ENCODE measurements at places on chromosomes 7 and 10. TPM values are rescaled to one million over a fixed set of nuclear protein-coding genes. Genes with fewer than 3 reads are reported as not detected.

DNA sequence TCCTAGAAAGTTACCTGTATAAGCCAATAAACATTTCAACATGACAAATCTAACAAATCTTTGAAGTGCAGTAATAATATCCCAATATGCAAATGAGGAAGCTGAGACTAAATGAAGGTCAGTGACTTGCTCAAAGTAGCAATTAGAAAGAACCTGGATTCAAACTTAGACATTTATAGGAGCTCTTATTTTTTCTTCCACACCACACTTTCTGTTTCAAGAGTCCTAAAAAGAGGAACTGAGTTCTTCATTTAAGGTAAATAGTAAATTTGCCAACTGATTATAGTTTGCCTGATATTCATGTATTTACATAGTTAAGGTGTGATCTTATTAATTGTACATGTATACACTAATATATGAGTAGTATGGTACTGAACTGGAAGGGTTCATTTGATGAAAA is 44.0 kb downstream of the KLHDC10 start:
- H3K27ac ChIP-seq, result no peak overlapping the region
- no peak for DNase-seq
- no peak overlapping the region for H3K4me3 ChIP-seq
- no peaks in the 10 kb centered on the region for H3K36me3 ChIP-seq
- H3K27me3 ChIP-seq, result no peaks in the 10 kb centered on the region
- no peaks in the 10 kb centered on the region for H3K4me1 ChIP-seq

The CFAP58 gene
- 0.68 TPM for total RNA-seq

The AKR1C4 gene
- not detected for total RNA-seq

- no peaks in the 10 kb centered on the region for H3K36me3 ChIP-seq
- no peak overlapping the region for H3K4me3 ChIP-seq
- DNase-seq, result no peak
- no peaks in the 10 kb centered on the region for H3K4me1 ChIP-seq
- H3K27ac ChIP-seq, result no peak overlapping the region
- H3K27me3 ChIP-seq, result no peaks in the 10 kb centered on the region
Measured at GRCh38 chr10:129777687-129778086, 186.4 kb downstream of the EBF3 start.

GRCh38 chr7:135151132-135151531 is 3.3 kb downstream of the TMEM140 start:
- H3K4me3 ChIP-seq, result no peak overlapping the region
- H3K27me3 ChIP-seq, result no peaks in the 10 kb centered on the region
- peaks cover 42% of the 10 kb centered on the region for H3K4me1 ChIP-seq

The TRIM50 gene
- total RNA-seq, result not detected

The NEUROD6 gene
- total RNA-seq, result not detected

DNA sequence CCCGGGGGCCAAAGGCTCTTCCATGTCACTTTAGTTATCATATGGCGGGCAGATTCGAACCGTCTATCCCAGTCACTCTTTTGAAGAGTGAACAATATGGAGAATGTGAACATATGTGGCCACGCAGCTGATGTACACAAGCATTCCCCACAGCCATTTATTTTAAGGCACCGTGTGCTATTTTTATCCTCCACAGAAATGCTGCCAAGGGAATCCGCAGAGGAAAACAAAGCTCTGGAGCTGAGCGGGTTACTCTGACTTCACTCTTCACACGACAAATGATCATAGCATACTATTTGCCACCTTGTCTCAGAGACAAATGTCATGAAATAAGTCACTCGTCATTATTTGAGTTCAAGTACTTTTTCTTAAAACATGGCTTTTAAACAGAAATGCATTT is 100.3 kb downstream of the CTBP2 start:
- no peak for DNase-seq
- H3K4me1 ChIP-seq, result peaks cover 96% of the 10 kb centered on the region
- no peaks in the 10 kb centered on the region for H3K27me3 ChIP-seq

The TRA2A gene
- total RNA-seq, result 23.0 TPM

- H3K27ac ChIP-seq, result no peak overlapping the region
- no peak overlapping the region for H3K4me3 ChIP-seq
- no peaks in the 10 kb centered on the region for H3K4me1 ChIP-seq
- no peaks in the 10 kb centered on the region for H3K27me3 ChIP-seq
- no peaks in the 10 kb centered on the region for H3K36me3 ChIP-seq
Measured at GRCh38 chr10:128573281-128573845, 447.1 kb upstream of the MKI67 start.

The PKD1L1 gene
- 0.14 TPM for total RNA-seq

- H3K36me3 ChIP-seq, result peaks cover 4% of the 10 kb centered on the region
- no peak overlapping the region for H3K27ac ChIP-seq
- H3K27me3 ChIP-seq, result no peaks in the 10 kb centered on the region
Measured at GRCh38 chr10:121886997-121887622, 40.7 kb downstream of the ATE1 start.

The CAPZA2 gene
- 69.0 TPM for total RNA-seq

- H3K27ac ChIP-seq, result peak overlapping the region; percentile 96
- H3K27me3 ChIP-seq, result no peaks in the 10 kb centered on the region
- H3K4me3 ChIP-seq, result peak overlapping the region; percentile 47
- DNase-seq, result peak; percentile 91
- H3K36me3 ChIP-seq, result no peaks in the 10 kb centered on the region
Measured at GRCh38 chr10:104300736-104301292, 31.8 kb downstream of the GSTO2 start.

DNA sequence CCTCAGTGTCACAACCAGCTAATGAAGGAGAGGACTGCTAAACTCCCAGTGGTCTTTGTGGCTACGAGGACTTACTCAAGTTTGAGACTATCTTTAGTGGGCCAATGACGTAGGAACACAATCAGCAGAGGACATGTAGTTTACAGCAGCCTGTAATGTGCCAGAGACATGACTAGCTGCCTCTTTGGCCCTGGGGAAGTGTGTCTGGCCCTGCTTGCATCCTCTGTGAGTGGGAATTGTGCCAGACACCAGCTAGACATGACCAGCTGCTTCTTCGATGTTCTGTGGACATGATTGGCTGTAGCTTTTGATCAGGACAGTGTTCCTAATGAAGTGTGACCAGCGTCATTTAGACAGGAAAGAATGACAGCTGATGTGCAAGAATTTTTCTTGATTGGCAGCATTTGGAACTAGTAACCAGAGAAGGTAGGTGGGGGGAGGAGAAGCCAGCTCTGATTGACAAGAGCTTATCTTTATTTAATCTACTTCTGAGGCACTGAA is 141.7 kb downstream of the AUTS2 start:
- no peak overlapping the region for H3K27ac ChIP-seq
- no peak for DNase-seq
- H3K27me3 ChIP-seq, result no peaks in the 10 kb centered on the region
- no peaks in the 10 kb centered on the region for H3K36me3 ChIP-seq
- H3K4me3 ChIP-seq, result no peak overlapping the region
- H3K4me1 ChIP-seq, result no peaks in the 10 kb centered on the region

DNA sequence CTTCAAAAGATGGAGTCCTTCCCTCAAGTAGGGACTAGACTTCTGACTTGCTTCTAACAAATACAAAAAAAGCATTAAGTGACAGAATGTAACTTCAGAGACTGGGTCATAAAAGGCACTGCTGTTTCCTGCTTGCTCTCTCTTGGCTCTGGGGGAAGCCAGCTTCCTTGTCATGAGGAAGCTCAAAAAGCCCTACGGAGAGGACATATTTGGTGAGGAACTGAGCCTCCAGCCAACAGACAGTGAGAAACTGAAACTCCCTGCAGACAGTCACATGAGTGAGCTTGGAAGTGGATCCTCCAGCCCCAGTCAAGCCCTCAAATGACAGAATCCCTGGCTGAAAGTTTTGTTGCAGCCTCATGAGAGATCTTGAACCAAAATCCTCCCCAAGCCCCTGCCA is 26.3 kb upstream of the SLC35G1 start:
- no peaks in the 10 kb centered on the region for H3K36me3 ChIP-seq
- no peaks in the 10 kb centered on the region for H3K27me3 ChIP-seq
- no peaks in the 10 kb centered on the region for H3K4me1 ChIP-seq
- no peak overlapping the region for H3K4me3 ChIP-seq
- no peak overlapping the region for H3K27ac ChIP-seq

DNA sequence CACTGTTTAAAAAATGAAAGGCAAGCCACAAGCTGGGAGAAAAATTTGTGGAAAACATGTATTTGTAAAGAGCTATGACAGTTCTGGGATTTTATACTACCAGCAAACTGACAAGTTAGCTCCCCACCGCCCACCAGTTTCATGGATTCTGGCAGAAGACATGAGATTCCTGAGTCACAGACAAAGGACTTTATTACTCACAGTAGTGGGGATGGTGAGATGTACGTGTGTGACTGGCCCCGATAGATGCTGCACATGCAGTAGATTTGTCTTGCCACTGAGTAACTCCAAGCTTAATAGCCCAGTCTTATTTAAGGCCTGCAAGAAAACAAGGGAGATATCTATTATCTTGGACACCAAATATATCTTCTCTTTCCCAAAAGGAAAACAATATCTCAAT is 281.7 kb downstream of the AHR start:
- H3K4me1 ChIP-seq, result no peaks in the 10 kb centered on the region
- no peak for DNase-seq
- H3K27me3 ChIP-seq, result no peaks in the 10 kb centered on the region
- no peak overlapping the region for H3K27ac ChIP-seq

The SMC3 gene
- total RNA-seq, result 32.7 TPM

DNA sequence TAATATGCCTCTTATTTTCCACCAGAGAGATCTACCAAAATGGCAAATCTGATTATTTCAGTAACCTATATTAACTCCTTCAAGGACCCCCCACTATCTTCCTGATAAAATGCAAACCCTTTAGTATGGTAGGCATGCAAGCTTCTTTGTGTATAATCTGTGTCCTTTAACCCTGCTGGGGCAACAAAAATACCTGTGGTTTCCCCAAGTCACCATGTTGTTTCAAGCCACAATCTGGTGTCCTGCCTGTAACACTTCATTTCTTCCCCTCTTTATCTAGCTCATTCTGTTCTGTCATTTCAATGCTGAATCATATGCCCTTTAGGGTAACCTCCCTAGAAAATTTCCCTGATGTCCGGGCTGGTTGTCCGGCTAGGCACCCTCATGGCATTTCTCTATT is 5.3 kb downstream of the CALCR start:
- no peaks in the 10 kb centered on the region for H3K27me3 ChIP-seq
- H3K4me1 ChIP-seq, result no peaks in the 10 kb centered on the region
- H3K36me3 ChIP-seq, result no peaks in the 10 kb centered on the region
- DNase-seq, result no peak
- no peak overlapping the region for H3K27ac ChIP-seq
- H3K4me3 ChIP-seq, result no peak overlapping the region

The ZNF12 gene
- 34.2 TPM for total RNA-seq

The LRRC61 gene
- 10.2 TPM for total RNA-seq

GRCh38 chr7:128361411-128362379 is at the start of gene PRRT4:
Gene PRRT4, minus strand, starts transcription at chr7:128361690.
- no peaks in the 10 kb centered on the region for H3K27me3 ChIP-seq
- H3K27ac ChIP-seq, result no peak within 1 kb of the TSS
- no peaks in the 10 kb centered on the region for H3K36me3 ChIP-seq
- H3K4me1 ChIP-seq, result peaks cover 20% of the 10 kb centered on the region
- peak within 1 kb of the TSS; percentile 79 for H3K4me3 ChIP-seq
- DNase-seq, result no peak

The ZNF488 gene
- not detected for total RNA-seq

The DDX56 gene
- 47.4 TPM for total RNA-seq

The LIPK gene
- not detected for total RNA-seq

DNA sequence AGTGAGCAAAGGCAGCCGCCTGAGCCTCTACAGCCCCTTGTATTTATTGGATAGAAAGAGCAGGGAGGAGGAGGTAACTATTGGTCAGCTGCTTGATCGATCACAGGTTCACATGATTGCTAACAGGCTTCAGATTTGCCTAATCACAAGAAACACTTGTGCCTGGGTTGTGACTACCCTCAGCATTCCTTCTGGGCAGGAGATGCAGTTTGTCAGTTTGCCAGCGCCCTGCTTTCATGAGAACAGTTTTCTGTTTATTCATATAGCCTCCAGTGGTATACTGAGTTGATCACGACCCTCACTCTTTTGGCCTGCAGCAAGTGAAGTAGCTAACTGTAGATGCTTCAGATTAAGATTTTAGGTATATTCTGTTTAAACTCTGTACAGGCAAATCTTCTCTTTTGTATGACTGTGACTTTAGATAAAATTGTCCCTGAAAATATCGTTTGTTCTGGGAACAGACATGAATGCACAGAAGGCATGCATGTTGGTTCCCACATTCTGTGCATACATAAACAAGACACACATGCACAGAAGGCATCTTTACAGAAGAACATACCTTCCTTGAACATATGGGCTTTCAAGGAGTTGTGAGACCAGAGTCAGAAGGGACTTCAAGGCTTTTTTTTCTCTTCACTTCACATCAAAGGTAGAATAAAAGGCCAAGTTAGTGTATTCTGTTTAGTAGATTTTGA is 422.4 kb upstream of the STEAP1 start:
- H3K36me3 ChIP-seq, result no peaks in the 10 kb centered on the region
- H3K4me3 ChIP-seq, result no peak overlapping the region
- no peaks in the 10 kb centered on the region for H3K27me3 ChIP-seq

The PPP1R17 gene
- total RNA-seq, result not detected

DNA sequence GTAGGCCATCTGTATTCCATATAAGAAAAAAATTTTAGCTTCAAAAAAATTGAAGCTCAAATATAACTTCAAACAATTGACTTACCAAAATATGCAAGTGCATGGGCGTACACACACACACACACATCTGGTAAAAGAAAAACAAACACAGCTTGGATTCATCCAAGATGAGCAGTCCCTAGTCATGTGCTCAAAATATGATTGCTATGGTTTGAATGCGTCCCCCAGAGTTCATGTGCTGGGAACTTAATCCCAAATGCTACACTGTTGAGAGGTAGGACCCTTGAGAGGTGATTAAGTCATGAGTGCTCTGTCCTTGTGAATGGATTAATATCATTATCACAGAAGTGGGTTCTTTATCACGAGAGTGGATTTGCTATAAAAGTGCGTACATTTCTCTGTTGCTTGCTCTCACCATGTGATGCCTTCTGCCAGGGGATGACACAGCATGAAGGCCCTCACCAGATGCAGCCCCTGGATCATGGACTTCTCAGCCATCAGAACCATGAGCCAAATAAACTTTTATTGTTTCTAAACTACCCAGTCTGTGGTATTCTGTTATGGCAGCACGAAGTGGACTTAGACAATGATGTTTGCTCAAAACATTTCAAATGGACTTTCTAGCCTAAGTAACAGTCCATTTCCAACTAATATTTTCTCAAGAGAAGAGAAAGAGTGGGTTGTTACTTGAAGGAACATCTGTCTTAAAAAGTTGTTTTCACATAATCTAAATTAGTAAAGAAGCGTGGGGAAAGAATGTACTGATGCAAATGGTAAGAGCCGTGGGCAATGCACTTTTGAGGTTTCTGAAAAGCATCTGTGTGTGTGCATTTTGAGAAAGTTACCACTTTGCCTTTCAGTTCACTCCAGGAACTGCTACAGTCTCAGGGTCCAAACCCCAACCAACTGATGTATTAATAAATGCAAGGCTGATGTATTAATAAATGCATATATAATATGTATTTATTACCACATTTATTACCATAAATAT is 15.1 kb upstream of the SVIL start:
- peaks cover 66% of the 10 kb centered on the region for H3K4me1 ChIP-seq
- no peaks in the 10 kb centered on the region for H3K27me3 ChIP-seq
- no peak for DNase-seq
- no peak overlapping the region for H3K4me3 ChIP-seq
- no peak overlapping the region for H3K27ac ChIP-seq
- H3K36me3 ChIP-seq, result no peaks in the 10 kb centered on the region

GRCh38 chr10:59819683-59820082 is 66.4 kb upstream of the MRLN start:
- H3K27ac ChIP-seq, result no peak overlapping the region
- no peaks in the 10 kb centered on the region for H3K27me3 ChIP-seq
- peaks cover 39% of the 10 kb centered on the region for H3K4me1 ChIP-seq
- no peaks in the 10 kb centered on the region for H3K36me3 ChIP-seq

Data from thoracic aorta (tissue), 2 donors.